T-helper 17 cell (primary cell): ENCODE measurements at places on chromosomes 1 and 21.

DNA sequence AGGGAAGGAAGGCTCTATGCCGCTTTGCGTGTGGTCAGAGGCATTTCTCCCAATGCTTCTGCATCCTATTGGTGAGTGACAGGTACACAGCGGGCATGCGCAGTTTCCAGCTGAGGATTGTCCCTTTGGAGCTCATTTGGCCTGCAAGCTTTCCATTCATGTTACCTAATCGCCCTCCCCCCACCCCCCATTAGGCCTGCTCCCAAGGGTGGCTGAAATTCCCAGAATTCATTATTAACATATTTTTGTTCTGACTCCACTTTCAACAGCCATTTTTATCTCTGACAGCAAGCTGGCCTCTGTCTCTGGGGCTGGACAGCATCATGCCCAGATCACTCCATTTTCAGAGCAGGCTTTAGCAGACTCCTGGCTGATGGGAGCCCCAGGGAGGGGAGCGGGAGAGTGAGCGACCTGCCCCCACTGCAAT is 25.6 kb downstream of the MIS18A start:
- DNase-seq = no peak

DNA sequence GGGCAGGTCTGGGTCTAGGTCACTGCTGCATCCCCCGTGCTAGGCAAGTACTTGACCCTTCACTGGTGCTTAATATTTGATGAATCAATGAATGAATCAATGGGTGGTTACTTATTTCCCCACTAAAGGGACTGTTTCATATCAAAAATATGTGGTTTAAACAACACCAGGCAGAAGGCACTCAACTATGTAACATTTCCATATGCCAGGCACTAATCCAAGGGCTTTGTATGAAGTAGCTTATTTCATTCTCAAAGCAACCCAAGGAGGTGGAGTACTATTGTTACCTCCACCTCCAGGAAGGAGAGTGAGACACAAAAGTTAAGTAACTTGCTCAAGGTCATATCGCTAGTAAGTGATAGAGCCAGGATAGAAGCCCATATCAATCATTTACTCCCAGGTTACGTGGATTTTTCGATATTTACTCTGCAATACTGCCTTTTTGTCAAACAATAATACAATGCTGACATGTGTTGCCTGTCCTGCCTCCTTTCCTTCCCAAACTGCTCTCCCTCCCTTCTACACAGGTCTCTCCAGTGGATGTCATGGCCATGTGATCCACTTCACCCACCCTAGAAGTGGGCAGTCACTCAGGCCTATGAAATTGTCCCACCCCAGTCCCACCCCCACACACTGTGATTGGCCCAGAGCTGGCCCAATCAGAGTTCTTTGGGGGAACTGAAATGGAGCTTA is 142.8 kb downstream of the ETS2 start:
- no peak for DNase-seq

DNA sequence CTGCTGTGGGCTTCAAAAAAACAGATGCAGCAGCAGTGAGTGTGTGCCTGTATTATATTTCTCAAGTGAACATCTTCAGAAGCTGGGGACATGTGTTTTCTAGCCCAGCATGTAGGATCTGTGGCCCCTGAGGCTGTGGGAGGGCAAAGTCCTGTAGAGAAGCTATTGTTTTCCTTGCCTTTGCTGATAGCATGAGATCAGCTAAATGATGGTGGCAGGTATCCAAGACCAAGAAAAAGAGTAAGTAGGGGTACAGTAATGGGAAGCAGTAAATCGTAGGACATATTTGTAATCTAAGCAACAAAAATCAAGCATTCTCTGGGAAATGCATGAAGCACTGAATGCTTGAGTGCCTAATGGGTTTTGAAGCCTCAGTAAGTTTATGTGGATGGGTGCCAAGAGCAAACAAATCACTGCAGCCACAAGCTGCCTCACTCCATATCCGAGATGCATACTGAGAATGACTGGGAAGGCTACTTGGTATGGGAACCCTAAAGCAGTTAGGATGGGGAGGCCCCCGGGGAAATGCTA is 98.3 kb downstream of the CD58 start:
- no peak for DNase-seq

GRCh38 chr1:160702100-160702499 is 9.5 kb downstream of the CD48 start:
- no peak for DNase-seq

DNA sequence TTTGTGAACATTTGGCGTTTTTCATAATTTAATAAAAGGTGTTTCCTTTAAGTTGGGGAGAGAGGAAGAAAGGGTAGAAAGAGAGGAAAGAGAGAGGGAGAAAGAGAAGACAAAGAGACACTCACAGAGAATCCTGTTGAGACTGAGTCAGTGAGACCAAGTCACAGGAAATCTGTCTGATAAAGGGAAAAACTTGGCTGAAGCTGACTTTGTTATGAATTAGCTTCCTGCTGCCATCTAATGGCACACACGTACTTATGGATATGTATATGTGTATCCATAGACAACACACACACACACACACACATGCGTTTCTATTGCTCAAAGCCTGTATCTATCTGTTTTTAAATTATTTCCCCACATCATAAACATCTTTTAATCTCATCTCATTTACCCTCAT is 42.5 kb upstream of the DISC1 start:
- no peak for DNase-seq

GRCh38 chr1:169466259-169467230 is 19.2 kb downstream of the SLC19A2 start:
- DNase-seq = no peak

DNA sequence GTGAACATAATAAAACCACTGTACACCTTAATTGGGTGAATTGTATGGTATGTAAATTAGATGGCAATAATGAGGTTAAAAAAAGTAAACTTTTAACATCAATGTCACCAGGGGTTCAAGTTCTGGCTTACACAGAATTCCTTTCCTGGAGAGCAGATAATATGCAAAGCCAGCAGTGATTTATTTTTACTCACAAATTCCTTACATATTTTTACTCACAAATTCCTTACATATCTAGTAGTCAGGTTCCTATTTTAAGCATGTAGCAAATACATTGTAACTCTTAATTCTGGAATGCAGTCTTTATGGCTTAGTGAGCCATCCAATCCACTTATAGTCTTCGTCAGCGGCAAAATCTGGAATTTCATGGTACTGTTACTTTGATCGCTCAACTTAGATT is 1.3 kb upstream of the UBE4B start:
- no peak for DNase-seq

GRCh38 chr1:177864538-177865305 is 105.1 kb downstream of the SEC16B start:
- DNase-seq = no peak

DNA sequence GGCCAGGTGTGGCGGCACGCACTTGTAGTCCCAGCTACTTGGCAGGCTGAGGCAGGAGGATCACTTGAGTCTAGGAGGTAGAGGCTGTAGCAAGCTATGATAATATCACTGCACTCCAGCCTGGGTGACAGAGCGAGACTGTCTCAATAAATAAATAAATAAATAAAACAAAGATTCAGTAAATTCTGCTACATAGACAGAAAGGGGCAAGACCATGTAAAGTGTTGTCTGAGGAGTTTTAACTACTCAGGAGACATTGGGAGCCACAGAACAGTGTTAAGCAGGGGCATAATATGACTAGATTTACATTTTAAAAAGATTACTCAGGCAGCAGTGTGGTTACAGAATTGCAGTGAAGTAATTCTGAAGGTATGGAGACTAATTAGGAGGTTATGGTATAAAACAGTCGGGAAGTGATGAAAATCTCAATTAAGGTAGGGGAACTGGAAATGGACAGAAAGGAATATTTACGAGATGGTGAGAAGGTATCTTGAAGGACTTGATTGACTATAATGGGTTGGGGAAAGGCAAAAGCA is 94.7 kb downstream of the ATP1B1 start:
- DNase-seq = no peak

- peak; percentile 38 for DNase-seq
These were observed 3.4 kb upstream of the ECE1 start for GRCh38 chr1:21293537-21294265.

DNA sequence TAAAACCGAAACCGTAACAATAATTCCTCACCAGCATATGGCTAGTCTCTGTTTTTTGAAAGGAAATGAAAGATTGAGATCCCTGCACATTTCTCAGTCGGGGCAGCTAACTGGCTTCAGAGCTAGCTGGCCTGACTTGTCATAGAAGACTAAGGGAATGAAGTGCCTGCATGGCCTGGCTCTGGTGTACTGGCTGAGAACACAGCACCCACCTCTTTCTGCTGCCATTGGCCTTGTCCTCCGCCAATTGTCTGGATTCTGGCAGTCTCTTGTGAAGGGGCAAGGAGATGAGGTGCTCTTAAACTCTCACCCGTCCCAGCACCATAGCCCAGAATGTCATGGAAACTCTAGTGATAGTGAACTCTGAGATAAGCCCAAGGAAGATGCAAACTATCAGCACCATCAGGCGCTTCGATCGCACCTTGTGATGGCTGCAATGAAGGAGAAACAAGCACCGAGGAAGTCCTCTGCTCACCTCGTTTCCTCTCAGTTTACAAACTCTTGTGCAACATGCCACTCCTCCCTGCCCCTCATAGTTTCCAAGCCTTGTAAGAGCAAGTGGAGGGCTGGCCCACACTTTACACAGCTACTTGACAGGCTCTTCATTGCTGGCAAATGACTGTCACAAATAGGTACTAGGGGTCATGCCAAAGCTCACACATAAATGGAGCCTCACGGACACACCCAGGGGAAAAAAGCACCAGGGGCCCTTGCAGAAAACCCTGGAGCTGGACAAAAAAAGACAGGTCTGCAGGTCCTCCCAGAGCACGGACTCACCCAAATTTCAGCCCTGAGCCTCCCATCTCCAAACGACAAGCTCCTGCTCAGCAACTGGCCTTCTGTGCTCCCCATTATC is 16.4 kb downstream of the INPP5B start:
- DNase-seq = no peak

GRCh38 chr21:28588997-28589396 is 403.7 kb downstream of the LTN1 start:
- no peak for DNase-seq

DNA sequence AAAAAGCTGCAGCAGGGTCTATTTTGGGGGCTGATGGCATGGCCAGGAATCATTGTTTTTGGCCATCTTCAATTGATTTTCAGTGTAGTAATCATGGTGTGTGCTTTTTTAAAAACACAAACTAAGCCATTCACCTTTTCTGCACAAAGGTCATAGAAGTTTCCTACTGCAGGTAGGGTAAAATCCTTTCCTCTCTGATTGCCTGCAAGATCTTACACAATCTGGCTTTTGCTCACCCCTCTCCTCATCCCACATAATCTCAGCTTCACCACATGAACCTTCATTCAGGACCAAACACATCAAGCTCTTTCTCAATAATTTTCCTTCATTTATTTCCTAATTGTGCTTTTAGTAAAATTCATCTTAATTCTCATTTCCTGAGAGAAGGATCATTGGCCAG is 38.3 kb upstream of the GBP5 start:
- no peak for DNase-seq

GRCh38 chr1:37358992-37359391 is 115.4 kb upstream of the ZC3H12A start:
- DNase-seq = no peak

- DNase-seq = no peak
These were observed 576.2 kb downstream of the NEGR1 start for GRCh38 chr1:71706029-71706671.

- no peak for DNase-seq
These were observed 16.1 kb upstream of the GPR37L1 start for GRCh38 chr1:202106340-202107254.

DNA sequence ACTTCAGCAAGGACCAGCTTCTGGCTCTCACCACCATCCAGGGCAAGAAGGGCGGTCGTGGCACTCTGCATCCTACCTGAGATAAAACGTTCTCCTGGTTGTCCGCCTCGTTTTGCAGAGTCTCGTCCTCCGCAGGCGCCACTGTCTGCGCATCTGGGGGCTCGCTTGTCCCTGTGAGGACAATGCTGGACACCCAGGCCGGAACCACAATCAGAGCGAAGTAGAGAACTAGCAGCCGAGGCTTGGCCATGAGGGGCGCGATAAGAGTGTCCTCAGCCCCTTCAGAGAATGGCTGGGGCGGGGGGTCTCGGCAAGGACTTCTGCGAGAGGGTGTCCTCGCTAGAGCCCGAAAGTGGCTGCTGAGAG is 505 bp downstream of the OLFML2B start:
- DNase-seq = no peak

DNA sequence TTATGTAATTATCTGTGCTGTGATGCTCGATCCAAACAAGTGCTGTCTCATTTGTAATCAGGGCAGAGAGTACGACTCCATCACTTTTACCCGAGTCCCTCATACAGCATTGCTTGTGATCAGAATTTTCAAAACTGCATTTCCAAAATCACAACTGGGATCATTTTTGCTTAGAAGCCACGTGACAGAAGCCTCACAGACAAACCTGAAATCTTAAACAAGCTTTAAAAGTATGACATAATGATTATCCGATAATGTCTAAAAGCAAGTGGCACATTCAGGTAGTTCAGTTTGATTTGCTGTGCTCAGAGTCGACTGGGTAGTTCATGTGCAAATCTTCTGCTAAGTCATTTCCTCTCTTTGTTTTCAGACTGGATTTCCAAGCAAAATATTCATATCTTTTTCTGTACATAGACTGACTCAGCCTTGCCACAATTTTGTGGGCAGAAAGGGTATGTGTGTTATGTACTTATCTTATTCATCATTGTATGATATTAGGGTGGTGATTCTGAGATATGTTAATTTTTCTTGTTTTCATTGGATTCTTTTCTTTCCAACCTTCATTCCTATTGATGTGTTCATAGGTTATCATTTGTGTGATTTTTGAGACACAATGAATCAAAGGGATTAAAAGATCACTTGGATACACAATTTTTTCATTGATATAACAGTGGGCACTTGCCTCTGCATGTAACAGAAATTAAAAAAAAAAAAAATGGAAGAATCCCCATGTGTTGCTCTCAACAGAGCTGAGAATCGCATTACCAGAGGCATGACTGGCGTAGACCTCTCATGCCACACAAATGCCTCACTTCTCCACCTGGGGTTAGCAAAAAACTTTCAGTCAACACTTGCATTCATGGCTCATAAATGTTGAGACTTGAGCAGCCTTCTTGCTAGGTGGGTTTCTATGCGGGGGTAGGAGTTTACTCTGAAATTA is 355.7 kb downstream of the LTN1 start:
- DNase-seq = no peak

GRCh38 chr1:168114845-168115244 is 21.9 kb downstream of the GPR161 start:
- no peak for DNase-seq

GRCh38 chr1:17209430-17209829 is 4.5 kb downstream of the PADI1 start:
- DNase-seq = no peak
